ENCODE measurements at places on chromosomes 6 and 20.

- DNase-seq: peak; percentile 90
Measured at GRCh38 chr20:31560094-31560745, 44.9 kb upstream of the ID1 start.

- no peak for DNase-seq
Measured at GRCh38 chr6:48933136-48933535, 529.9 kb downstream of the MMUT start.

DNA sequence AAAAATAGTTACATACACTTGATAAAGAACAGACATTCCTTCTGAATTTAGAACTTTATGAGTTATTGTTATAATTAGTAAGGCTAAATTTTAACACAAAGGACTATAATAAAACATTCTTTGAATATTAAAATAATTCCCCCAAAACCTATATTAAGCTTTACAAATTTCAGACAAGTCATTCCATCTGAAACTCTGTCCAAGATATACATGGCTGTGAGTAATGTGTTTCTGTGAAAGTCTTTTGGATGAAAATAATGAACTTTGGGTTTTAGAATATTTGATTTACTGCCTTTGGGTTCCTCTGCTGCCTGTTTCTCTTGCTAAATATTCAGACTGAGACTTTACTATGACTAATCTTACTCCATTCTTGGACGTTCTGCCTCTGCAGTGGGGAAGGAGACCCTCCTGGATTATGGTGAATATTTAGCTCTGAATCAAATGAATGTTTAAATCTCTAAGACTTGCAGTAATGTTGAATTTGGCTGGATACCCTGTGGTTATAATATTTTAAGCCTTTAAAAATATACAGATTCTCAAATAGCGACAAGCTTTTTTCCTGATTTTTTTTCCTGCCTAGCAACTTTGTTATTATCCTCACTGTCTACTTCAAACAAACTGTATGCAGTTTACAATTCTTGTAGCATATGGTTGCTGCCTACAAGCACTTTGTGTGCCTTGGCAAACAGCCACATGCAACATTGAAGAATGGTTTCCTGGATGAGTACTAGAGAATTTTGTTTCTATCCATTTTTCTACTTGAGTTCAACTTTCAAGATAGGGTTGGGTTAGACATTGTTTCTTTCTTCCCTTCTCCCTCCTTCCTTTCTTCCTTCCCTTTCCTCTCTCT is 51.4 kb downstream of the TXLNB start:
- DNase-seq: no peak

GRCh38 chr6:35181308-35181932 is 32.3 kb upstream of the SCUBE3 start:
- no peak for DNase-seq

GRCh38 chr20:2747676-2748235 is 52.7 kb downstream of the CPXM1 start:
- no peak for DNase-seq

GRCh38 chr6:79724816-79725215 is 93.7 kb downstream of the SH3BGRL2 start:
- no peak for DNase-seq

DNA sequence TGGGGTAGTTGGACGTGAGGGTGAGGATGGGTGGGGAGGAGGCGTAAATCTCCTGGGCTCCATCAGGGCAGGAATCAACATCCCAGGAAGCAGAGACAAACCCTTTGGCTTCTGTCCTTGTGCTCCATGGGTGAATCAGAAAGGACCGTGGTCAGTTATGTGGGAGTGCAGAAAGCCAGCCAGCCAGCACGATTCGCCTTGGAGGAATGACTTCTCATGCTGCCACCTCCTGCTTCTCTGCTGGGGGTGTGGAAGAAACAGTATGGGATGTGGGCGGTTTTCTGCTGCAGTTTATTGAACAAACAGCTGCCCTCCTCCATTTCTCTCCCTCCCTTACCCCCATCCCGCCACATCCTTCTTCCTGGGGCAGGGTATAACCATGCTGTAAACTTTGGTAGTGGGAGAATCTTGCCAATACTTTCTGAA is 214.5 kb downstream of the SOX4 start:
- DNase-seq: no peak

- no peak for DNase-seq
Measured at GRCh38 chr6:122007339-122007738, 392.1 kb upstream of the HSF2 start.

GRCh38 chr20:16158090-16158975 is 414.9 kb downstream of the KIF16B start:
- DNase-seq: no peak

Measured in inflammatory macrophage treated with lipopolysaccharide for 4 hours (primary cell).